CD8-positive, alpha-beta memory T cell (primary cell): ENCODE measurements at places on chromosomes 5 and 9. TPM values are rescaled to one million over a fixed set of nuclear protein-coding genes. Genes with fewer than 3 reads are reported as not detected.

Gene POLE3
- 88.2 TPM for total RNA-seq

Gene OR1J2
- total RNA-seq, result not detected

Gene NRG2
- 0.24 TPM for total RNA-seq

GRCh38 chr5:113897748-113898147 lies 384.3 kb downstream of the YTHDC2 start:
- no peaks in the 10 kb centered on the region for H3K4me1 ChIP-seq
- no peak overlapping the region for H3K27ac ChIP-seq
- DNase-seq, result no peak
- no peak overlapping the region for H3K4me3 ChIP-seq

DNA sequence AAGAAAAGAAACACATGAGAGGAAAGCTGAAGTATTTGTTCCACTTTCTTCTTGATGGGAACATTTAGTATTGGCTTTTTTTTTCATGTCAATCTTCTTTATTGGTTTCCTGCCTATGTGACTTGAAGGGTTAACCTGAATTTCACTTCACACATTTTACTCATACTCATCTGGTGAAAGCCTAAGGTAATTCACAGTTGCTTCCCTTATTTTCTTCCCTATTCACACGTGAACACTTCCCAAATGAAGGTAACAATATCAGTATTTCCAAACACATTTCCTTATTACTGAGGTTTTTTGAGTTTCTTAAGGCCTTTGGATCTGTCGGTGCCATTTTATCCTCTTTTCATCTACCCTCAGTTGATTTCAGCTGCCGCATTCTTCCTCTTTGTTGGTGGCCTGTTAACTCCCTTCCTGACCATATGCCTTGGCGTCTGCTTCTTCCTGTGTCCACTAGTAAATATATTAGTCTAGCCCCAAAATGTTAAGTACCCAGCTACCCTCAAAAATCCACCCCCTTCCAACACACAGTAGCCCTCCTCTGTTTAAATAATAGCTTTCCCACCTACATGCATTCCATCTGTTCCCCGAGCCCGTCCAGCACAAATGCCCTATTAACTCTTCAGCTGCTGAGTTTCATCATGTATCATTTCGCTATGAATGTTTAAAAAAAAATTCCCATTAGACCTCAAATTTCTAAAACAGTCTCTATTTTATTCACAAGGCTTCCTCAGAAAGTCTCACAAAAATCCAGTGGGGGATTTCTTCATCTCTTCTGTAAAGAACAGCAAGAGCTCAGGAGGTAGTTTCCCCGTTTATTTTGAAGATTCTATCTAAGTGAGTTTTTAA lies 97.3 kb downstream of the USP20 start:
- no peak overlapping the region for H3K27ac ChIP-seq
- peaks cover 54% of the 10 kb centered on the region for H3K4me1 ChIP-seq
- H3K4me3 ChIP-seq, result no peak overlapping the region
- H3K36me3 ChIP-seq, result peaks cover 8% of the 10 kb centered on the region
- DNase-seq, result no peak

DNA sequence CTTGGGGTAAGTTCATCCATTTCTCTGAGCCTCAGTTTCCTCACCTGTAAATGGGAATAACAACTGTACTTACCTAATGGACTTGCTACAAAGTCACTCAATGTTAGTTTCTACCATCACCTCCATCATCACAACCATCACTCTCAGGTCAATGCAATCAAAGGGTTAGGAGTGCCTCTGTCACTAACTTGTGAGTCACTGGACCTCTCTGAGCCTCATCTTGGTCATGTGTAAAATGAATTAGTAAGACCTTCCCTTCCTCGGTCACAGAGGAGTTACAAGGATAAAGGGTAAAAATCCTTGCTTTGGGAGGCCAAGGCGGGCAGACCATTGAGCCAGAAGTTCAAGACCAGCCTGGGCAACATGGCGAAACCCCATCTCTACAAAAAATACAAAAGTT lies 12.8 kb downstream of the FABP6 start:
- H3K27me3 ChIP-seq, result no peaks in the 10 kb centered on the region
- no peaks in the 10 kb centered on the region for H3K4me1 ChIP-seq
- no peak overlapping the region for H3K4me3 ChIP-seq
- no peak overlapping the region for H3K27ac ChIP-seq
- H3K36me3 ChIP-seq, result no peaks in the 10 kb centered on the region

- no peak overlapping the region for H3K27ac ChIP-seq
- H3K4me1 ChIP-seq, result no peaks in the 10 kb centered on the region
- H3K36me3 ChIP-seq, result no peaks in the 10 kb centered on the region
- H3K4me3 ChIP-seq, result no peak overlapping the region
- no peak for DNase-seq
These were observed 17.4 kb upstream of the HMGCR start for GRCh38 chr5:75319638-75320037.

GRCh38 chr5:133618141-133618540 lies 5.8 kb upstream of the FSTL4 start:
- no peaks in the 10 kb centered on the region for H3K36me3 ChIP-seq
- H3K27me3 ChIP-seq, result peaks cover 10% of the 10 kb centered on the region
- peaks cover 4% of the 10 kb centered on the region for H3K4me1 ChIP-seq
- no peak overlapping the region for H3K27ac ChIP-seq

Gene PHYKPL
- total RNA-seq, result 57.8 TPM

GRCh38 chr5:110590187-110590586 lies 136.3 kb downstream of the TMEM232 start:
- no peaks in the 10 kb centered on the region for H3K4me1 ChIP-seq
- H3K36me3 ChIP-seq, result no peaks in the 10 kb centered on the region
- H3K4me3 ChIP-seq, result no peak overlapping the region
- no peaks in the 10 kb centered on the region for H3K27me3 ChIP-seq
- DNase-seq, result no peak
- H3K27ac ChIP-seq, result no peak overlapping the region

DNA sequence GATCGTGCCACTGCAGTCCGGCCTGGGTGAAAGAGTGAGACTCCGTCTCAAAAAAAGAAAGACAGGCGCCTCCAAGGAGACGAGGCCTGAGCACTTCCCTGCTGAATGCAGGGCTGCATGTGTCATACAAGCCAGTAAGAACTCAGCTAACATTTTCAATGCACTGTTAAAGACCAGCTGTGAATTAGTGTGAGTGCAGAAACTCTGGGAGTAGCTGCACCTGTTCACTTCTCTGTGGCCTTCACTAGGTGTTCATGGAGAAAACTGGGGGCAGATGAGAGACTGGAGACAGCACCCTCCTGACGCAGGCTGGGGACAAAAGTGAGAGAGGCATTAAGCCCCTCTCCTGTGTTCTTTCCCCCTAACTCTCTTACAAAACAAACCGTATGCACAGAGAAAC lies 41.8 kb downstream of the FBXO10 start:
- H3K27ac ChIP-seq, result no peak overlapping the region
- H3K4me1 ChIP-seq, result no peaks in the 10 kb centered on the region
- H3K27me3 ChIP-seq, result no peaks in the 10 kb centered on the region
- DNase-seq, result no peak

GRCh38 chr5:73274881-73275663 lies 102.1 kb downstream of the TMEM174 start:
- H3K4me3 ChIP-seq, result no peak overlapping the region
- H3K4me1 ChIP-seq, result no peaks in the 10 kb centered on the region
- DNase-seq, result no peak
- no peak overlapping the region for H3K27ac ChIP-seq

- H3K4me1 ChIP-seq, result no peaks in the 10 kb centered on the region
- H3K27ac ChIP-seq, result no peak overlapping the region
- H3K27me3 ChIP-seq, result no peaks in the 10 kb centered on the region
These were observed 19.4 kb downstream of the DCP2 start for GRCh38 chr5:112995764-112996618.

Gene WNT8A
- total RNA-seq, result not detected

- no peak for DNase-seq
- H3K4me1 ChIP-seq, result peaks cover 19% of the 10 kb centered on the region
- no peaks in the 10 kb centered on the region for H3K36me3 ChIP-seq
- H3K27ac ChIP-seq, result no peak overlapping the region
- H3K27me3 ChIP-seq, result no peaks in the 10 kb centered on the region
These were observed 127.5 kb upstream of the LMX1B start for GRCh38 chr9:126486276-126486675.

DNA sequence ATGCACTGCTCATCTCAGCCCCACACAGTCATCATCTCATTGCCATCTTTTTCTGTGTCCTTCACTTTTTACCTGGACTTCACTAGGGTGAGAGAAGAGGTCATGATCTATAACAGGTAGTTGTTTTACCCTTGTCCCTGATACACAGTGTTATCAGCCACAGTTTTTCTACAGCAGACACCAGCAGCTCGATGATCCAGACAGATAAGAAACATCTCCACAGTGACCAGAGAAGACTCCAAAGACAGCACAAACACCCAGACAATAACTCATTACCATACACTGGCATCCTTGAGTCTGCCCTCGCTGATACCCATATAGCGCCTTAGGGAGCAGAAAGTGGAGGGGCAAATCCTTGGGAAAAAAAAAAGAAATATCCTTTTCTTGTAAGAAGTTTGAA lies 194.1 kb downstream of the DTWD2 start:
- H3K4me3 ChIP-seq, result no peak overlapping the region
- H3K27ac ChIP-seq, result no peak overlapping the region
- H3K27me3 ChIP-seq, result no peaks in the 10 kb centered on the region
- no peak for DNase-seq
- no peaks in the 10 kb centered on the region for H3K4me1 ChIP-seq

DNA sequence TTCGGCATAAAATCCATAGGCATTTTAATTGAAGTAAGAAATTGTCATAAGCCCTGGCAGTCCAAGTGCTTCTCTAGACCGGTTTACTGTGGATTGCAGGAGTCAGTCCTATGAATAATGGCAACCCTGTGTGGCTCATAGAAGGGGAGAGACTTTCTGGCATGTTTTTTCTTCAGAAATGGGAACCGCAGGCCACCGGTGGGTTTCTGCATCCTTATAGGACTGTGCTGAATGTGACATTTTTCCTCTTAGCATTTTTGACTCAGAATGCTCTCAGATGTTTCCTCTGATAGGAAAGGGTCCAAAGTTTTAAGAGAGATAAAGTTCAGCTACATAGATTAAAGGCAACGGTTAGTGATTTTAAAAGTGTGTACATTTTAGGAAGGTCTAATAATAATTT lies 6.3 kb downstream of the DAPK1 start:
- no peaks in the 10 kb centered on the region for H3K36me3 ChIP-seq
- H3K4me3 ChIP-seq, result no peak overlapping the region
- H3K27me3 ChIP-seq, result no peaks in the 10 kb centered on the region
- DNase-seq, result no peak

- no peak overlapping the region for H3K4me3 ChIP-seq
- no peaks in the 10 kb centered on the region for H3K27me3 ChIP-seq
- DNase-seq, result no peak
These were observed 102.0 kb downstream of the NSG2 start for GRCh38 chr5:174147551-174147950.

Gene CDX1
- not detected for total RNA-seq

Gene GRM6
- not detected for total RNA-seq

GRCh38 chr9:14563902-14564624 lies 129.2 kb downstream of the ZDHHC21 start:
- H3K4me3 ChIP-seq, result no peak overlapping the region
- H3K4me1 ChIP-seq, result no peaks in the 10 kb centered on the region
- DNase-seq, result no peak
- H3K27ac ChIP-seq, result no peak overlapping the region
- no peaks in the 10 kb centered on the region for H3K27me3 ChIP-seq

GRCh38 chr9:128497824-128498610 lies 6.5 kb upstream of the GLE1 start:
- H3K36me3 ChIP-seq, result peaks cover 20% of the 10 kb centered on the region
- H3K27me3 ChIP-seq, result no peaks in the 10 kb centered on the region
- no peak overlapping the region for H3K27ac ChIP-seq
- no peak for DNase-seq
